ENCODE measurements at places on chromosomes 11 and 22. TPM values are rescaled to one million over a fixed set of nuclear protein-coding genes. Genes with fewer than 3 reads are reported as not detected.
A peak's percentile ranks its signal among the peaks of the same experiment; 100 is the strongest.

The LRRC4C gene
- polyA plus RNA-seq: 0.33 TPM

The RBFOX2 gene
- polyA plus RNA-seq: 23.4 TPM

GRCh38 chr22:35418088-35418487, 18.1 kb downstream of the MCM5 start:
- DNase-seq: no peak

DNA sequence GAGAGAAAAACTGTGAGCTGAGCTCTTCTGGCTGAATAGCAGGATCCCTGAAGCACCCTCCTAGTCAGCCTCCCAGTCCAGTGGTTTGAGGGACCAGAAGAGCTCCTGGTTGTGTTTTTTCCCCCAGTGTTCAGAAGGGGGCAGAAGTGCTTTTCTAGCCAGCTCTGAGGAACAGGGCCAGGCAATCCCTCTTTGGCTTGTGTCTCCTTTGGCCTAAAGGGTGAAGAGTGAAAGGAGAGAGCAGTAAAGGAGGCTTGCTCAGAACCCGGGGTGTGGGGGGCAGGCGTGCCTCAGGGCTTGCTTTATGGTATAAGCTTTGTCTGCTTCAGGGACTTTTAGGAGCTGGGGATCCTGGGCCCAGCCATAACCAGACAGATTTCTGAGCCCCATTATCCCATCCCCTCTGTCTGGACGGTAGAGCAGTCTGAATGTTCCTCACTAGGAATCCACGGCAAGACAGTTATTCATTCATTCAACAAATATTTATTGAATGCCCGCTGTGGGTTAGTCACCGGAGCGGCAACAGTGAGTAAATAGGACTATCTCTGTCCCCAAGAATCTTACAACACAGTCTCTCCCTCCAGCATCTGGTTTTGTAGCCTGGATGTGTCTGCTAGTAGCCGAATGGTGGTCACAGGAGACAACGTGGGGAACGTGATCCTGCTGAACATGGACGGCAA, 14.5 kb downstream of the ACP2 start:
- peak; percentile 62 for DNase-seq

DNA sequence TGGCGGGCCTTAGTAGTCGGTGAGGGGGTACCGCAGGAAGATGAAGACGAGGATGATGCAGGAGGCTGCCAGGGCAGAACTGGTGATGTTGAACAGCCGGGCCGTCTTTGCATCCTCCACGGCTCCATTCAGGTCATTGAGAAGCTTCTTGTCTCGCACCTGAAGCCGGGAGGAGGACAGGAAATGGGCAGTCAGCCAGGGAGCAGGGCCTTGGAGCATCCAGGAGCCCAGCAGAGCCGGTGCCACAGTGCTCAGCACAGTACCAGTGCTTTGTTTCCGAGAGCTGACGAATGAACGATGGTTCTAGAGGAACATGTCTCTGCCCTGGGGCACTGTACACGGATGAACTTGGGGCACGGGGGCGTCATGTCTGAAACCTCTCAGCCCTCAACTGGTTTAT, 15.1 kb downstream of the IFITM10 start:
- no peak for DNase-seq

The DERL3 gene
- 6.7 TPM for polyA plus RNA-seq

- no peak for DNase-seq
Measured at GRCh38 chr11:5269715-5270147, at the start of gene HBE1. HBE1 (minus strand) TSS chr11:5269945; CDS start chr11:5269890, 55 bp downstream.

DNA sequence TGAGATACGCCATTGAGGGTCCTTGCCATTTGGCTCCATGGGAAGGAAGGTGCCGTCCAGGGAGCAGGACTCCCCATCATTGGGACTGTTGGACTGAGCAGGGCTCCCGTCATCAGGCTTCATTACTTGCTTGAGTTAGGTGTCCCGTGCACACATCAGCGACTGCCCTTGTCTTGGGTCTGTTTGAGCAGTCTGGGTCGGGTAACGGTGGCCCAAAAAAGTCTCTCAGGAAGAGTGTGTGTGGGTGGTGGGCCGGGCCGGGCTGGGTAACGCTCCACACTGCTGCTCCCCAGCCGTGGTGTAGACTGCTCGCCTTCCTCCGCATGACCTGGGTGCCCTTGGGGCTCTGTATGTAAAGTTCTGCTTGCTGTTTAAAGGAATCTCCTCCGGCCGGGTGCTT, 293.5 kb downstream of the TBC1D22A start:
- DNase-seq: no peak

GRCh38 chr11:91981995-91982394, 242.6 kb upstream of the FAT3 start:
- DNase-seq: peak; percentile 55

The CCDC87 gene
- 0.15 TPM for polyA plus RNA-seq

The B4GALNT4 gene
- polyA plus RNA-seq: 4.6 TPM

The SLC17A6 gene
- polyA plus RNA-seq: not detected

- no peak for DNase-seq
Measured at GRCh38 chr11:6219359-6219758, 14.0 kb downstream of the C11orf42 start.

The ANKRD49 gene
- 13.0 TPM for polyA plus RNA-seq

DNA sequence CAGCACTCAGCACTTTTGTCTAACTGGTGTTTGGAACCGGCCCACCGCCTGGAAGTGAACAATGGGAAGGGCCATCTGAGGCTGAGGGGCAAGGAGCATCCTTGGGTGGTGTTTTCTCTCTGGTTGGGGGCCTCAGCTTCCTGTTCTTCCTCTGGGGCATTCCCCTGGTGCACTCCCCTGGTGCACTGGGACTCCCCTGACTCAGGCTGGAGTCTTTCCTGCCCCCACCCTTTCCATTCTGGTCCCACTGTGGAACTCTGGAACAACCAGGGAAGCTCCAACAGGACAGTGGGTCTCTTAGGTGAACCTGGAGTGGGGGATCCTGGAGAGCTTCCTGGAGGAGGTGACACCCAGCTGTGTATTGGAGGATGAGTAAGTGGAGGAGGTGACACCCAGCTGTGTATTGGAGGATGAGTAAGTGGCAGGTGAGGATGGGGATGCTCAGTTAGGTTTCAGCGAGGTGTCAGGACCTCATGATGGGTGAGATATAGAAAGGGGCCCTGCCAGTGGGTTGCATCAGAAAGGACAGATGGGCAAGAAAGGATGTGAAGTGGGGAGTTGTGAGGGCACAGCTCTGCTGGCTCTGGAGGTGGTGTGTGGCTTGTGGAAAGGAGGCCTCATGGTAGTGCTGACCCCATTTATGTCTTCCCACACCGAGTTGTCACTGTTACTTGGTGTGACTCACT, 132.1 kb downstream of the OSBP2 start:
- no peak for DNase-seq

The SLC22A6 gene
- polyA plus RNA-seq: not detected

GRCh38 chr11:76626921-76627401, 43.6 kb downstream of the LRRC32 start:
- DNase-seq: no peak

GRCh38 chr11:66789097-66789890, 53.9 kb upstream of the RCE1 start:
- DNase-seq: no peak

DNA sequence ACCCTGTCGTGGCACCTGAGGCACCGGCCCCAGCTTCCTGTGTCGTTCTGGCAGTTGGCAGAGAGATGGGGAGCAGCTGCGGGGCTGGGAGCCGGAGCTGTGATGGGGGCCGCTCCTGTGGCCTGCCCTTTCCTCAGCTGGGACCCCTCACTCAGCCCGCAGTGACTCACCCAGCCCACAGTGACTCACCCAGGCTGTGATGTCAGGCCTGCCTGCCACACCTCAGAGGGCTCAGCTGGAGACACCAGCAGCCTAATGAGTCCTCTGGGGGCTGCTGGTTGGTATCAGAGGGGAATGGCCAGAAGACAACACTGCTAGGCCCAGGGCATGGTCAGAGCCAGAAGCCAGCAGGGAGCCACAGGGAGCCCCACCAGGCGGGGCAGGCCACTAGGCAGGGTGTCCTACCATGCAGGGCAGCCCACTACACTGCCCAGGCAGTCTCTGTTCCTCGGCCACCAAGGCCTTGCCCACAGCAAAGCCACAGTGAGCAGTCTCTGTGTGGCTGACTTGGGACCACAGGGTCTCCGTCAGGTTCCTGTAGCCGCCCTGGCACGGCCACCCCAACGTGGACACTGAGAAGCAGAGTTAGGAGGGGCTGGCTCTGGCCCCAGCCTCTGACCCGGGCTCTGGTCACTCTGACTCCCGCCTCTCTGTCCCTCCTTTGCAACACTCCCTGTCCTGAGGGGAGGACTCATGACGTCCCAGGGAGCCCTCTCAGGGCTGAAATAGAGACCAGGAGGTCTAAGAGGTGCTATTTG, 4.2 kb upstream of the FXYD2 start:
- peak; percentile 23 for DNase-seq

The KMT5B gene
- 16.5 TPM for polyA plus RNA-seq

- DNase-seq: no peak
Measured at GRCh38 chr11:101555366-101555765, 28.4 kb downstream of the TRPC6 start.

The VWA5A gene
- 27.4 TPM for polyA plus RNA-seq

The UPK3A gene
- polyA plus RNA-seq: 0.55 TPM

GRCh38 chr11:76771446-76772099, 11.6 kb upstream of the TSKU start:
- no peak for DNase-seq

The OLFML1 gene
- 2.6 TPM for polyA plus RNA-seq

GRCh38 chr11:103488579-103488978, 379.4 kb downstream of the DYNC2H1 start:
- DNase-seq: no peak

The MRGPRX3 gene
- not detected for polyA plus RNA-seq

GRCh38 chr22:44245438-44245837, 64.7 kb downstream of the PARVG start:
- no peak for DNase-seq

- DNase-seq: no peak
Measured at GRCh38 chr22:17838180-17838865, 64.1 kb upstream of the BID start.

The ZC3H12C gene
- polyA plus RNA-seq: 3.4 TPM

Measured in lung (tissue), 17 donors.